Activated naive CD4-positive, alpha-beta T cell treated with anti-CD3 and anti-CD28 coated beads for 36 hours (primary cell): ENCODE measurements at places on chromosomes 1 and 21. TPM values are rescaled to one million over a fixed set of nuclear protein-coding genes. Genes with fewer than 3 reads are reported as not detected.

DNA sequence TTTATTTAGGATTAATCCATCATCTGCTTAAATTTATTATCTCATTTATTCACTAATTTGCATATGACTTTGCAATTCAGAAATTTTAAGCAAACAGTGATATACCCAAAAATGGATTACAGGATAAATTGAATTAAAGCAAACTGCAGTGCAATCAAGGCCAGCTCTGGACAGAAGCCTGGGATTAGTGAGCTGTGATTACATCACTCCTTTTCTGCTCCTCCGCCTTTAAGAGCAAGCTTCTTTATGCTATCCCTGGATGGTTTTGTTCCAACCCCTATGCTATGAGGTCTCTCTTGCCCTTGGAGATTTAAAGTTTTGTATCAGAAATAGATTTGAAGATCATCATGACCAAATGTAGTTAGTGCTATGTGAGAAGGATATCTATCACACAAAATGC, 32.6 kb downstream of the GPR52 start:
- no peak for DNase-seq

LCE1E gene
- total RNA-seq = not detected

AK2 gene
- total RNA-seq = 328 TPM

DNA sequence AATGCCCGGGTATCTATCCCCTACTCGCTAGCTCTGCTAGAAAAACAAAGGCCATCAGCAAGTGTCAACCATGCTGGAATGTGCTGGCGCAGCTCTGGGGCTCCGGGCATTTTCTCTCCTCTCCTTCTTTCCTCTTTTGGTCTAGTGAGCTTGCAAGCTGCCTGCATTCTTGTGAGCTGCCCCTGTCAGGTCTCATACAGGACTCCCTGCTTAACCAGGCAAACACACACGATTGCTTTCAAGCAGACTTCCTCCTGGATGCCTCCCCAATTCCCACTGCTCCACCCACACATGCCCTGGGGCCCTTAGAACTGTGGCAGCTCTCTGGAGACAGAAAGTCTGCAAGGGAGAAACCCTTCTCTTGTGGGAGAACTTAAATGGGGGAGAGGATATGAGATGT, 35.7 kb upstream of the SUCO start:
- no peak for DNase-seq

PCP4 gene
- not detected for total RNA-seq

GRCh38 chr1:166950156-166950555, 25.2 kb downstream of the ILDR2 start:
- DNase-seq = no peak

COL11A1 gene
- total RNA-seq = not detected
